ENCODE measurements at places on chromosomes 12 and 14.

DNA sequence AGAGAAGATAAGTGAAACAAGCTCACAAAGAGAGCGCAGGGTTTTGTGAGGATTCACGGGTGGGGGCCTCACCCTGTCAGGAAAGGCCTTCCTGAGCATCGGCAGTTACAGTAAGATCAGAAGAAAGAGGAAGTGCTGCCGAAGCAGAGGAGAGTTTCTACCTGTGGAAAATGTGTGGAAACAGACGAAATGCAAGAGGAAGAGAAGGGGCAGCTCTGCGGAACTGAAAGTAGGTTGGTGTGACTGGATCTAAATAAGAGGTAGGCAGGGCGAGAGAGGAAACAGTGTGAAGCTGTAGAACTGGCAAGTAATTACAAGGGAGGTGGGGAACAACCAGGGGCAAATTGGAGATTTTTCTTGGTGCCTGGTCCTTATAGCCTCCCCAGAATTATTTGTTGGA lies 2.6 kb downstream of the GPR68 start:
- no peaks in the 10 kb centered on the region for H3K27me3 ChIP-seq
- peaks cover 53% of the 10 kb centered on the region for H3K4me1 ChIP-seq
- DNase-seq, result no peak
- no peak overlapping the region for H3K4me3 ChIP-seq
- no peaks in the 10 kb centered on the region for H3K36me3 ChIP-seq

DNA sequence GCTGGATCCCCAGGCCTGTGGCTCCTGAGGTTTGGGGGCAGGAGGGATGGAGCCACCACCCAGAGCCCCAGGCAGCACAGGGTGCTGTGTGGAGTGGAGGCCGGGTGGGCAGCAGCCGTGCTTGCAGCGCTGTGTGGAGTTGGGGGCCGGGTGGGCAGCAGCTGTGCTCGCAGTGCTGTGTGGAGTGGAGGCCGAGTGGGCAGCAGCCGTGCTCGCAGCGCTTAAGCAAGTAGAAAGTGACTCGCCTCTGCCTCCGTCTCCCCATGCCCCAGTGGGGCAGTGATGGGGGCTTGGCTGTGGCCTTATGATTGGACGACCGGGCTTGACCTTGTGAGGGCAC lies 10.3 kb downstream of the CEP170B start:
- H3K27ac ChIP-seq, result no peak overlapping the region
- peaks cover 60% of the 10 kb centered on the region for H3K4me1 ChIP-seq
- H3K27me3 ChIP-seq, result no peaks in the 10 kb centered on the region
- H3K36me3 ChIP-seq, result no peaks in the 10 kb centered on the region

GRCh38 chr12:54412786-54413185 lies 6.3 kb downstream of the ITGA5 start:
- no peaks in the 10 kb centered on the region for H3K27me3 ChIP-seq
- DNase-seq, result no peak
- no peaks in the 10 kb centered on the region for H3K36me3 ChIP-seq
- H3K4me3 ChIP-seq, result peak overlapping the region; percentile 85
- peaks cover 46% of the 10 kb centered on the region for H3K4me1 ChIP-seq

DNA sequence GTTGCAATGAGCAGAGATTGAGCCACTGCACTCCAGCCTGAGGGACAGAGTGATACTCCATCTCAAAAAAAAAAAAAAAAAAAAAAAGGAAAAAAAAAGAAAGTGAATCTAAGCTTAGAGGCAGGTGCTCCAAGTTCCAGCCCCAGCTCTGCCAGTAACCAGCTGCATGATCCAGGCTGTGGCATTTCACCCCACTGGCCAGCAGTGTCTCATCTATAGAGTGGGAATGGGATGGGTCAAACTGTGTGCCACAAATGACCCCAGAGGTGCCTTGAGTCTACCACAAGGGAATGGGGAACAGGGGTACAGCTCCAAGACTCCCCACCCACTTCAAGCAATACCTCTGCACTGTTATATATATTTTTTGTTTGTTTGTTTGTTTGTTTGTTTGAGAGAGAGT lies 5.0 kb downstream of the PLEKHD1 start:
- peaks cover 6% of the 10 kb centered on the region for H3K4me1 ChIP-seq
- H3K27ac ChIP-seq, result no peak overlapping the region

GRCh38 chr12:73950507-73950906 lies 587.1 kb upstream of the ATXN7L3B start:
- DNase-seq, result no peak
- no peak overlapping the region for H3K4me3 ChIP-seq
- no peaks in the 10 kb centered on the region for H3K36me3 ChIP-seq
- no peaks in the 10 kb centered on the region for H3K27me3 ChIP-seq
- no peak overlapping the region for H3K27ac ChIP-seq
- H3K4me1 ChIP-seq, result no peaks in the 10 kb centered on the region

DNA sequence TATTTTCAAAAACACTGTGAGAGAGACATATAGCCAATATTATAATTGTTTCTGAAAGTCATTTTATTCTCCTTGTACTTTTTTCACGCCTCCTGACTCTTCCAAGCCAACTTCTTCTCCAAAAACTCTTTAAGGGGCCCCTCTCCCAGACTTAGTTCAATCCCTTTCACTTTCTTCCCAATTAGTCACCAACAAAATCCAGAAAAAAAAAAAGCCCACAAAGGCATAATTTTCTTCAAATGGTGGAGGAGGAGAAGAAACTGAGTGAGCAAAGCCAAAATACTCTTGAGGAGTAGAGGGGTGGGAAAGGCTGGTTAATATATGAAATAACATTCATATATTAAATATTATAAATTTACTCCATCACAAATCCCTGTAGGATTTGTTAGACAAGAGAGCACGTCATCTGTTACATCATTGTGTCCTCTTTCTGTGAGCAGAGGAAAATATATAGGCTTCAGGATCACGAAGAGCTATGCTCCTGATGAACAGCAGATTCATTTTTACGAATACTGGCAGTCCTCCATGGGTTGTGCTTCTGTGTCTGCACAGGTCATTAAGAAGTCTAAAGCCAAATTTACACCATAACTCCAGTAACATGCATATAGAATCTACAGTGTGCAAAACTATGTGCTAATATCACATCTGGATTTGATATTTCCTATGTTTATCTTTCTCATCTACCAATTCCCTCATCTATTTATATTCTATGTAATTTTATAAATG lies 25.9 kb upstream of the NID2 start:
- DNase-seq, result no peak
- H3K36me3 ChIP-seq, result no peaks in the 10 kb centered on the region
- no peaks in the 10 kb centered on the region for H3K4me1 ChIP-seq
- no peak overlapping the region for H3K27ac ChIP-seq
- no peaks in the 10 kb centered on the region for H3K27me3 ChIP-seq

DNA sequence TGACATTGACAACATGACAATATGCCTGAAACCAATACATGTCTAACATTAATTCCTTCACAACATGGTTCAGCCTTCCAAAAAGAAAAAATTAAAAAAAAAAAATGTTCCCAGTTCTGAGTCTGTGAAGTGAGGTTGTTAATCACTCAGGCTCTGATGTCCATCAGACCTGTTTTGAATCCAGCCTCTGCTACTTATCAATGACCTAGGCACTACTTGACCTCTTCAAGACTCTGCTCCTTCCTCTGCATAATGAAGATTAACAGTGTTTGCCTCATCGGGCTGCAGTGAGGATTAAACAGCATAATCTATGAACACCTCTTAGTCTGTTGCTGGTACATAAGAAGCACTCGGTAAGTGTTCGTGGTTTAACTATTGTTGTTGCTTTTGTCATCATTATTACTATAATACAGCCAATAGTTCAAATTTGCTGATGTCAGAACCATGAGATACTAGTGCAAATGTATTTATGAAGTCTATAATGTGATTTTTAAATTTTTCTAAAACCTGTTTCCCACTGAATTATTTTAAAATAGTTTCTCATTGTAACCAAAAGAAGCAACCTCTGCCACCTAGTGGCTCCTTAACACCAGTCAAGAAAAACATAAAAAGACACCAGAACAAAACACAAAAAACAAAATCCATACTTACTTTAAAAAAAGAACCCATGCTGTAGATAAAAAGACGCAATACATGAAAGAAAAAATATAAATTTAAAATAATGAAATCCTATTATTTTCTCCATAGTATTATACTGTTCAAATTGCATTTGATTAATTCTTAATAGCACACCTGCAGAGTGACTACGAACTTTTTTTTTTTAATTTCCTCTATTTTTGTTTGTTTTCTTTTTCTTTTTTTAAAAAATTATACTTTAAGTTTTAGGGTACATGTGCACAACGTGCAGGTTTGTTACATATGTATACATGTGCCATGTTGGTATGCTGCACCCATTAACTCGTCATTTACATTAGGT lies 20.3 kb upstream of the TMX1 start:
- no peak for DNase-seq
- no peaks in the 10 kb centered on the region for H3K36me3 ChIP-seq
- no peaks in the 10 kb centered on the region for H3K27me3 ChIP-seq

- H3K27me3 ChIP-seq, result no peaks in the 10 kb centered on the region
- DNase-seq, result no peak
- H3K4me1 ChIP-seq, result no peaks in the 10 kb centered on the region
- H3K27ac ChIP-seq, result no peak overlapping the region
Measured at GRCh38 chr14:39784461-39784860, 352.2 kb upstream of the FBXO33 start.

DNA sequence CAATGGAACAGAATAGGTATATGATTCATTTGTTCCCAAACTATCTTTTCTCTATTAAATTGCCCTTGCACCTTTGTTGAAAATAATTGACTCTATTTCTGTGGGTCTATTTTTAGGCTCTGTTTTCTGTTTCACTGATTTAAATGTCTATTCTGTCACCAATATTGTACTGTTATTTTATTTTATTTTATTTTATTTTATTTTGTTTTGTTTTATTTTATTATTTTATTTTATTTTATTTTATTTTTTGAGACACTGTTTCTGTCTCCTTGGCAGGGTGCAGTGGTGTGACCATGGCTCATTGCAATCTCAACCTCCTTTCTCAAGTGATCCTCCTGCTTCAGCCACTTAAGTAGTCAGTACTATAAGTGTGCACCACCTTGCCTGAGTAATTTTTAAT lies 34.9 kb downstream of the OR4N2 start:
- H3K27ac ChIP-seq, result no peak overlapping the region
- H3K27me3 ChIP-seq, result no peaks in the 10 kb centered on the region
- no peak for DNase-seq
- H3K4me1 ChIP-seq, result no peaks in the 10 kb centered on the region
- H3K36me3 ChIP-seq, result no peaks in the 10 kb centered on the region

DNA sequence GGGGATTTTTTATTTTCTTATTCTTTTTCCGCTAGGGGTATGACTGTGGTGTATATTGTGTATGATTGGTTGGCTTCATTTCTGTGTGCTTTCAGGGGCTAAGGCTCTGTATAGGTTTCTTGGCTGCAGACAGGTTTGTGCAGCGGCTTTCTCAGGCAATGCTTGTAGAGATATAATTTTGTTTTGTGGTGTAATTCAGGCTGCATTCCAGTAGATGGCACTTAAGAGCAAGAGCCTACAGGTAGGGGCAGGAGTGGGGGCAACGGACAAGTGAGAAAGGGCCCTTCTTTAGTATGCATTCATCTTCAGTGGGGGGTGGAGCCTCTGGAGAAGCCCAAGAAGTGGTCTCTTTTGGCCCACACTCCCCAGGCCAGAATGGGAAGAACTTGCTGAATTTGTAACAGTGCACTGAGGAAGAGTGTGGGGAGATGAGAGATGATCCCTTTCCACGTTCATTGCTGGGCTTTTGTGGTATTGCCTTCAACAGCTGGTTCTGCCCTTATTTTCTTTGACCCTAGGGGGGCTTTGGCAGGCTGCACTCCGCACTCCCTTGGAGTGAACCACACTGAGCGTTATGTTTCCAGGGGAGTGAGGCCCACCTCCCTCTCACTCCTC lies 78.6 kb downstream of the IFNG-AS1 start:
- H3K27me3 ChIP-seq, result no peaks in the 10 kb centered on the region
- H3K4me1 ChIP-seq, result no peaks in the 10 kb centered on the region
- no peak for DNase-seq
- H3K4me3 ChIP-seq, result no peak overlapping the region
- H3K27ac ChIP-seq, result no peak overlapping the region

- DNase-seq, result no peak
- no peaks in the 10 kb centered on the region for H3K36me3 ChIP-seq
- H3K4me3 ChIP-seq, result no peak overlapping the region
- no peak overlapping the region for H3K27ac ChIP-seq
Measured at GRCh38 chr12:122820838-122821271, 14.4 kb upstream of the HIP1R start.

- DNase-seq, result no peak
- H3K27me3 ChIP-seq, result no peaks in the 10 kb centered on the region
- H3K27ac ChIP-seq, result no peak overlapping the region
- H3K36me3 ChIP-seq, result no peaks in the 10 kb centered on the region
Measured at GRCh38 chr12:107581619-107582015, 104.0 kb upstream of the PWP1 start.

- peak overlapping the region; percentile 38 for H3K27ac ChIP-seq
- H3K4me3 ChIP-seq, result no peak overlapping the region
- DNase-seq, result no peak
- H3K27me3 ChIP-seq, result no peaks in the 10 kb centered on the region
- no peaks in the 10 kb centered on the region for H3K36me3 ChIP-seq
Measured at GRCh38 chr12:92513231-92513730, 189.5 kb upstream of the PLEKHG7 start.

GRCh38 chr14:78683206-78683605 lies 513.0 kb downstream of the NRXN3 start:
- H3K36me3 ChIP-seq, result no peaks in the 10 kb centered on the region
- H3K4me1 ChIP-seq, result no peaks in the 10 kb centered on the region
- H3K27ac ChIP-seq, result no peak overlapping the region
- DNase-seq, result no peak
- H3K4me3 ChIP-seq, result no peak overlapping the region
